ENCODE measurements at places on chromosomes 1 and 21.

DNA sequence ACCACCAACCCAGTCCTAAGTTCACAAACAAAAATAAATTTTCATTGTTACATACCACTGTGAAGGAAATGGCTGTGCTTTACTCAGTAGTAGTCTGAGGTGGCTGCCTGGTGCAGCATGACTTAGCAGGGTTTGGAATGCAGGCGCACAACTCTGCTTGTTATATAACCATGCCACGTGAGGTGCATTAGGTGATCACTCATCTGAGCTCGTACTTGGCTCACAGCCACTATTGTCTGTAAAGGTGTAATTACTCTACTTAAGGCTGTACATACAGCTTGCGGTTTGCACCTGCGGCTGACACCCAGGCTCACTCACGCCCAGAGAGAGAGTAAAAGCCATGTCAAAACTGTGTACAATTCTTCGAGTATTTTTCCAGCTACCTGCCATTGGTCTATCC is 599.4 kb downstream of the LTN1 start:
- peak; percentile 92 for DNase-seq

DNA sequence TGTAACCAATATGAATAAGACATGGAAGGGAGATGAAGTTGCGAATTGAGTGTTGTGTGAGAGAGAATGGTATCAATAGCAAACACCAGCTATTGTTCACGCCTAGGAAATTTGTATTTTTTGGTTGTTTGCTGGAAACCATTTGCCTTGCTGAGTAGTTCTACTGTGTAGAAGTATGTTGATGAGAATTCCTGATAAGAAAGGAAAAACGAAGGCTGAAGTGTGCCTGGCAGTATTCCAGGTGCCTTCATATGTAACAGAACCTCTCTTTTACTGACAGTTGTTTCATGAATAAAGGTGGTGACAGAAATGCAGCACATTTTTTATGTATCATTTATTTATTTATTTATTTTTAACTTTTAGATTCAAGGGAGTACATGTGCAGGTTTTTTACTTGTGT is 79.5 kb downstream of the SDCCAG8 start:
- no peak for DNase-seq

DNA sequence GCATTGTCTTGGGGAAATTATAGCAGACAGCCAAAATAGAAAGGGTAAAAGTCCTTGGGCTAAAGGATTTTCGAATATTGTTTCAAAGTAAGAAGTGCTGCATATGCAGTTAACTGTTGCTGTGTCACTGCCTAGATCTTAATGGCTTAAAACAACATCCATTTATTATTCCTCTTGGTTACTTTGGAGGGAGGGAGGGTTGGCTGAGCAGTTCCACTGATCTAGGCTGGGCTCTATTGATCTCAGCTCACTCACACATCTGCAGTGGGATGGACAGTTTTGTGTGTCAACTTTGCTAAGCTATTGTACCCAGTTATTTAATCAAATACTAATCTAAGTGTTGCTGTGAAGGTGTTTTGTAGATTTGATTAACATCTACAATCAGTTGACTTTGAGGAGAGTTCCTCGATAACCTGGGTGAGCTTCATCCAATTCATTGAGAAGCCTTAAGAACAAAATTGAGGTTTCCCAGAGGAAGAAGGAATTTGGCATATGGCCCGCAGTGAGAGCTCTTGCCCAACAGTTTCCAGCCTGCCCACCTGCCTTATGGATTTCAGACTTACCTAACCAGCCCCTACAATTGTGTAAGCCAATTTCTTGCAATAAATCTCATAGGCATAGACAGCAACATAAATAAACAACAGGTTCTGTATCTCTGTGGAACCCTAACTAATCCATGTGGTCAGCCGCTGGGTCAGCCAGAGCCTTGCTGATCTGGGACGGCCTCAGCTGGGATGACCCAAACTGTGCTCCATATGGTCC is 187.3 kb downstream of the AK5 start:
- DNase-seq, result no peak

DNA sequence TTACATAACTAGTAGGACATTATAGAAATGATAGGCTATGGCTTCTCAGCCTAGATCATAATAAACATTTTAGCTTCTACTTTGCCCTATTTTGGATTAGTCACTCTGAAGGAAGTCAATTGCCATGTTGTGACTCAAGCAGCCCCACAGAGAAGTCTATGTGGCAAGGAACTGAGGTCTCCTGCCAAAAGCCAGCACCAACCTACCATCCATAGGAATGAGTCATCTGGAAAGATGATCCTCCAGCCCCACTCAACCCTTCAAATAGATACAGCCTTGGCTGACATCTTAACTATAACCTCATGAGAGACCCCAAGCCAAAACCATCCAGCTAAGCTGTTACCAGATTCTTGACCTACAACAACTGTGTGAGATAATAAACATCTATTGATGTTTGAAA is 76.3 kb upstream of the BEND5 start:
- DNase-seq, result no peak

GRCh38 chr21:20942523-20942922 is 55.7 kb upstream of the NCAM2 start:
- no peak for DNase-seq

GRCh38 chr1:246147524-246148461 is 359.3 kb downstream of the SMYD3 start:
- DNase-seq, result no peak

DNA sequence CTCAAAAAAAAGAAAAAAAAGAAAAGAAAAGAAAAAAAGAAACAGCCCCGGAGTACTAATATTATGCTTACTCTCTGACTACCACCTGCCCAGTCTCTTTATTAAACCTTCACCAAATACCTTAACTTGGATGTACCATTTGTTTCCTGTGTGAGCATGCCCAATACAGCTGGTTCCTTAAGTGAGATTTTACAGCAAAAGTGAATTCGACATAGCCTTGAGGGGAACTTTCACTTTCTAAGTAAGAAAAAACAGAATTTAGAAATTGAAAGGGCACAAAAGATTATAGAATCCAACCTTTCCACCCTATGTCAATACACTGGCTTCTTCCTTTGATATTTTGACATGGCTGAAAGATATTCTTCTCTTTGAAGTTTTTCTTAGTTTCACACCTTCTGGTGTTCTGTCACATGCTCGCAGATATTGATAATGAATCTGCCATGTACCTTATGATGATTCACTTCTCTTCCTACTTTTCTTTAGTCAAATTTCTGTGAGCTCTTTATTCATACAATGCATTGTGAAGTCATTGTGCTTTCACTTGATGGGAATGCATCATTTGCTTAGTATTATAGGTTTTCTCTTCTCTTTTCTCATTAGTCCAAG is 5.2 kb upstream of the GIPC2 start:
- no peak for DNase-seq

- DNase-seq, result no peak
Measured at GRCh38 chr1:229665912-229666558, 40.0 kb downstream of the URB2 start.

DNA sequence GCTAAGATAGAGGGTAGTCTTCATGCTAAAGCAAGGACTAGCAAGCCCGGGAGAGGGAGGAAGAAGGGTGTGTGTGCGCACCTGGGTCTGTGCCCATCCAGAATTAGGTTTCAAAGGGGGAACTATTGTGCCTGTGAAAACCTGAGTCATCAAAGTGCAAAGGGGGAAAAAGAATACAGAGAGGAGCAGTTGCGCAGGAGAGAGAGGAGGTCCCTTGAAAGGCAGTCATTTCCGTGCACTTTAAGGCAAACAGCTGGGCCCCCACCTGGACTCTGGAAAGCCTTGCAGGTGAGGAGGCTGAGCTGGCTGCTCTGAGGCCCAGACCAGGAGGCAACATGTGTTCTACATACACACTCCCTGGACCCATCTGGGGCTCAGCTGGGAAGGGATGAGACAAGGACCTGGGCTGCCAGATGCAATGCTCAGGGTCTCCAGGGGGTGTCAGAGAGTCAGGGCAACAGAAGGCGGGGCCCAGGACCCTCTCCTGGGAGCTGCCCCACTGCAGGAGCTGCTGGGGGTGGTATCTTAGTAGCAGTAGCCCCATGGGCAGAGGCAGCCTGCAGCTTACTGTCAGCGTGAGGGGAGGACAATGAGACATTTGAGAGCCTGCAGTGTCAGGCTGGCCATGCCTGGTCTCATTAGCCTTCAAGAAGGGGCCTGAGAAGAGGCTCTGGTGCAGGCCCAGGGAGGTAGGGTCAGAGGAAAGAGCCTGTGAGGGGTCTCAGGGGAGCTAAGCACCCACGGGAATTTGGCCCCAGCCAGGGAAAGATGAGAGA is 14.3 kb downstream of the PROK1 start:
- DNase-seq, result no peak

Data from NCI-H1417 treated with DMSO at 0.1 percent for 48 hours (cell line).